ENCODE measurements at places on chromosomes 11 and 22. TPM values are rescaled to one million over a fixed set of nuclear protein-coding genes. Genes with fewer than 3 reads are reported as not detected.

Gene P2RX6
- polyA plus RNA-seq, result 3.4 TPM

DNA sequence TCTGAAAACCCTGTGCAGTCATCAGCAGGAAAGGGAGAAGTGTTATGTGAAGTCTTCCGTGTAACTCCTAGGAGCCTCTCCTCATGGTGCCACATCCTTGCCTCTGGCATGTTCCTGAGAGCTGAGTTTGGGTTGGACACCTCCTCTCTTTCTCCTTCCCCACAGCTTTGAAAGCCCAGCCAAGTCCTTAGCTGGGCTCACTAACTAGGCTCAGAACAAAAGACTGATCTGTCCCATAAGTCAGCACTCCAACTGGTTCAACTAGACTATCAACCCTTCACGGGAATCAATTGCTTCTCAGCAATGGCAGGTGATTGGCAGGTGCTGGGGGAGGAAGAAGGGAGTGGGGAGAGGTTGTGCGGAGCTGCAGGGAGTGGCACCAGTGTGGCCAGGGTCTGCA is 509.9 kb upstream of the B3GAT1 start:
- DNase-seq, result no peak

DNA sequence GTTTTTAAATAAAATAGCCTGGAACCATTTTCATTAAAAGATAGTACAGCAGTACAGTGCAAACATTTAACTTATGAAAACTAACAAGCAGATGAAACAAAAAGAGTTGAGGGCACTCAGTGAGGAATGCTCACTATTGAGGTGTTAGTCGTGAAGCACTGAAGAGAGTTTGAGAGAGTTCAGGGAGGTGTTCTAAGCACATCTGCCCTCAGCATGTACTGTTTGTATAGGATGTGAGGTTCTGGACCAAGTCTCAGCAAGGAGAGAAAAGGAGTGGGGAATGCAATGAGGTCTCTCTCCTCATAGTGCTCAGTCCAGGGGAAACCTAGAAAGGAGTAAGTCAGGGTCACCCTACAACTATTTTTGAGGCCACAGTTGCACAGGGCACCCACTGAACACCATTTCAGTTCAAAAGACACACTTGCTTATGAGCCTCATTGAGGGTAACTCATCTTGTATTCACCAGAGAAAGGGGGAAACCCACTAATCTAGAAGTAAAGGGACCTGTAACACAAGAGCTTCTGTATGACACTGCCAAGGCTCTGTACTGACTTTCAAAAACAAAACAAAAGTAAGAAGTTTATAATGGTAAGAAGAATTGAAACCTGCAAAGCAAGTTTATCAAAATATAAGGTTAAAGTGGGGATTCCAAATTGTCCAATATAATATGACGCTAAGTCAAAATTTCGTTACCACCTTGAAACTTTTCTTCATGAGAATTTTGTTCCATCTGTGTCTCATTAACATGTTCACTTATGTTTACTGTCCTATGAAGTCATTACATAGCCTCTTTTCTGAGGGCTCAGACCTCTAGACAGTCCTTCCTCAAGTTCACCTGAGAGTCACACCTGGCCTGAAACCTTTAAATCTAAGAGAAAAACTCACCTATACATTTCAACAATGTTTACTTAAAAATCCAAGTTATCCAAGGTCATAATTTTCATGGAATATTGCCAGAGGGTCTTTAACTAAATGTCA is 275.3 kb downstream of the ETS1 start:
- no peak for DNase-seq

DNA sequence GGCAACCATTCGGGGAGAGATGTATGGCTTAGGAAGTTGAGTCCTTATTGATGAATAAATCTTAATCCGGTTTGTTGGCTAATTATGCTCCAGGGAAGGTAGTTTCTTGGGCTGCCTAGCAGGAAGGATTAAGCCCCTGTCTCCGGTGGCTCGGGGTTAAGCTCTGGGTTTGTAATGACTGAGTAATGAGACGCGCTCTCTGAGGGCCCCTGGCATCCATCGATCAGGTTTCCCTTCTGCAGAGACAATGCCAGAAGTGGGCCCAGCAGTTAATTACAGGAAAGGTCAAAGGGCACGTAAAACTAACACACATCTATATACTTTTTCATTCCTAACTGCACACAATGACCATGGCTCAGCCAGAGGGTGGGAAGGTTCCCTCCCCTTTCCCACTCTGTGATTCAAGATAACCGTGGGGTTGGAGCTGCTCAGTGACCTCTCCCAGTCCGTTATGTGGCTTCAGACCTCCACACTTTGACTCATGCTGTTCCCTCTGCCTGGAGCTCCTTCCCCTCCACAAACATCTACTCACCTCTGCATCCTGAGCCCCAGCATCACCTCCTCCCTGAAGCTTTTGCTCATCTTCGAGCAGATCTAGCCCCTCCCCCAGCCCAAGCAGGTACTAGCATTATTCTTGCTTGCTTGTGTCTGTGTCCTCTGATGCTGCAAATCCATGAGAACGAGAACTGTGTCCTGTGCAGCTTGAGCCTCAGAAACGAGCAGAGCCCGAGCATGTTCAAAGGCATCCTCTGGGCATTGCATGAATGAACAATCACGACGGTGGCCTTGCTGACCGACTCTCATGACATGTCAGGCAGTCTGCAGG is 16.6 kb downstream of the SCUBE1 start:
- no peak for DNase-seq

DNA sequence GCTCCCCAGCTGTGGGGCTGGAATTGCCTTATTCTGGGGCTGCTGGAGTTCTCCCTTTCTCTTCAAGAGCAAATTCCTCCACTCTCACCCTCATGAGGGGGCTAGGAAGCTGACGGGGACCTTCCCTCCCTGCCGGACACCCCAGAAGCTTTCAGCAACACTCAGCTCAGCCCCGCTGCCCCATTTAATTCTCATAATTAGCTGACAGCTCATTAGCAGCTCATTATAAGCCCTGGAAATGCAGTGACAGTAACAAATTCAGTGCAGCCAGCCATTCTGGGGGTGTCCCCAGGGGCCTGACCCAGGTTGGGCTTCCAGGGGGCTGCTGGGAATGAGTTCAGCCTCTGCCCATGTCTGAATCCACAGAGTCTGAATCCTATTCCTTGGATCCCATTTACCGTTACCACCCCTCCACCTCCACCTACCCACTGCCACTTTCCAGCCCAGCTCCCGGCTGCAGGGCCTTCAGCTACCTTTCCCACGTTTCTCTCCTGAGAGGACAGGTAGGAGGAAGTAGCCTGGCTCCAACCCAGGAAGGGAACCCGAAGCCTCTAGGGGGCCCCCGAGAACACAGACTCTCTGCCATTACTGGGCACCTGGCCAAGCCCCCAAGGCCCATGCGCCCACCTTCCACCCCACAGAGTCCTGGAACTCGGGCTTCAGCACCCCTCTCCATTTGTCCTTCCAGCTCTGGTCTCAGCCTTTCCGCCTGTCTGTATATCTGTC is 101.7 kb upstream of the LMO1 start:
- DNase-seq, result peak; percentile 26

DNA sequence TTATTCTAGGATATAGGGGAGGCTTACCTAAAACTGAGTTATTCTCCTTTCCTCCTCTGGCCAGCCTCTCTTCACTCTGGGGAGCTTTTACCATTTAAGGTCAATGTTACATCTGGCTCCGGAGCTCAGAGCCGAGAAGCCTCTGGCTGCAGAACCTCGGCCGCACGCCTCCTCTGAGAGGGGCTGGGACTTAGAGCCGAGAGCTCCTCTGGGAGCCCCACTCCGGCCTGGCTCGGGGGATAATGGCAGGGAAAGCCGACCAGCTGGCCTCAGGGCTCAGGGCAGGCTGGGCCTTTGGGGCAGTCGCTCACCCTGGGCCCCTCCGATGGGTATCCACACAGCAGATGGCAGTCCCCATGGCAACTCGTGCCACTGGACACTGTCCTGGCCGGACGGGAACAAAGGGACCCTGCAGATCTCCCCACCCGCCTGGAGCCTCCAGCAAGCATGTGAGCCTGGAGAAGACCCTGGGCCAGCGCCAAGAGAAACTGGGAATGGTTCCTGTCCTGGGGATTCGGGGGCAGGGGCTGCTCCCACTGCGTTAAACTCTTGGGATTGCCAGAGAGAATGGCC is at the start of gene IRAG1:
Gene IRAG1, minus strand, starts transcription at position 247 of the 573 bp plus-strand sequence. Its CDS starts 153 bp downstream, at position 94.
- peak; percentile 57 for DNase-seq

DNA sequence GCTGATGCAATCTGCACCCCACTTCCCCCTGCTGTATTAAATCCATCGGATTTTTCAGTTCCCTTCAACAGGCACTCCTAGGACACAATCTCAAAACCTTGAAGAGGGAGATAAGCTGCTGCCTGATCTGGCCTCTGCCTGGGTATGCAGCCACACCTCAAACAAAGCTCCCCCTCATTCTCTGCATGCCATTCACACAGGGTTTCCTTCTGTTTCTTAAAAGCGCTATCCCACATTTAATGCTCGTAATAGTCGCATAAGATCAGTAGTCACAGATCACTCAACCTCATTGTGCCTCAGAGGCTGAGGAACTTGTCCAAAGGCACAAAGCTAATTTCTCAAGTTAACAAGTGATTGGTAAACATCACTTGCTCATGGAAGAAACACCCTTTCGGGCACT is 34.0 kb downstream of the UQCR10 start:
- no peak for DNase-seq

Gene INCENP
- 36.9 TPM for polyA plus RNA-seq

Gene OR8D4
- polyA plus RNA-seq, result not detected
